ENCODE measurements at places on chromosomes 3 and 15.

- DNase-seq = no peak
Observed at GRCh38 chr3:44924457-44925084, 50.2 kb downstream of the TGM4 start.

GRCh38 chr3:150535204-150535603 lies 11.1 kb downstream of the SERP1 start:
- DNase-seq = no peak

DNA sequence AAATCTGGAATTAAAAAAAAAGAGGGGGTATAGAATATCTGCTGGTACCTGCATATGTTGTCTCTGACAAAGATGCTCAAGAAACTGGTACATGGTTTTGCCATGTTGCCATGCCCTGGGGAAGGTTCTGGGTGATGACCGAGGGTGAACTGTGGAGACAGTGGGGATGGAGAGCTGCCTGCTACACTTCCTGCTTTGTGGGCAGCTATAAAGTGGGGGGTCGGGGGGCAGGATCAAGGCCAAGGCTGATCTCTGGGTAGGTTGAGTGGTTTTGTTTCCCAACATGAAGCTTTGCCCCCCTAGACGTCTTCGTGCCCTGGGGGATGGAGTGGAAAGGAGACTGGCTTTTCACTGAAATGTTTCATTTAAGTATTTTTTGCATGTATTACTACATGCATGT lies 74.6 kb downstream of the IQSEC1 start:
- no peak for DNase-seq

GRCh38 chr15:87197981-87198380 lies 1058.6 kb downstream of the NTRK3 start:
- no peak for DNase-seq

- DNase-seq = no peak
Observed at GRCh38 chr3:48023377-48023776, 7.2 kb upstream of the MAP4 start.

GRCh38 chr3:194100856-194101390 lies 35.0 kb upstream of the HES1 start:
- DNase-seq = no peak

DNA sequence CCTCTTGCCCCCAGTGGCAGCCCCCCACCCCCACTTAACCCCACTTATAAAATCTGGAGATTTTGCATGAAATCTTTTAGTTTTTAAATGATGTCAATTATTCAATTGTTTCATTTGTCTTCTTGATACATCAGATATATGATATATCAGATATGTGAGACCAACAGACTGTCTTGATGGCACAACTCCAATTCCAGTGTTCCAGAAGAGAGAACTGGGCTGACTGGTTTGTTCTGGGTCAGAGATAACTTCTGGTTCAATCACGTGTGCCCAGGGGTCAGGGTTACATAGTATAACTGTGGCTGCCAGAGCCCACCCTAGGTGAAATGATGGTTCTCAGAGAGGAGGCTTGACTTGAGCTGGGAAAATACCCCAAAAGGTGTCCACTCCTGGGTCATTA lies 32.4 kb upstream of the ATG7 start:
- no peak for DNase-seq

GRCh38 chr3:18440066-18440722 lies 15.1 kb upstream of the SATB1 start:
- DNase-seq = no peak

DNA sequence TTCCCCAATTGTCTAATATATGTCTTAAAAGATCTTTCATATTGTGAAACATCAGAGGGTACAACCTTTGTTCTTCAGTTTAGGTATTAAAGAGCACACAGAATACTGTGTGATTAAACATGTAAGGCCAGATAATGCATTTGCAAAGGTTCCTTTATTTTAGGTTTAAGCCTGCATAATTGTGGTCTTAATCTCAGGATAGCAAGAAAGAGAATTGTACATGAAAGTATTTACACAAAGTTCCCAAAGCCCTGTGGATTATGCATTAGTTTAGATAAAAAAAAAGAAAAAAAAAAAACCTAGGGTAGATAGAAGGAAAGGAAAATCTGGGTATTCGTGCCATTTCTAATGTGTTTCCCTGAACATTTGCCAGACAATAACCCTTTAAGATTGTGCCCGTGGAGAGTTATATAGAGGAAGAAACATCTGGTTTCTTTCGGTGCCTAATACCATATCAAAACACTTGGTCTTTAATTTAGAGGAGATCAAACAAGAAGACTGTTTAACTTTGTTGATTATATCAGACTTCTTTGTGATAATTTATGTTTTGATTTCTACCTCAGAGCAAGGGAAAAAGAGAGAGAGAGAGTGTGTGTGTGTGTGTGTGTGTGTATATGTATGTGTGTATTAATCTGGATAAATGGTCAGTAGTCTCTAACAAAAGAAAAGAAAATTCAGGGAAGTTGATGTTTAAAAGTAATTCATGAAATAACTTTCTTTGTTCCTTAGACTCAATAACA lies 139.6 kb upstream of the CGNL1 start:
- no peak for DNase-seq

DNA sequence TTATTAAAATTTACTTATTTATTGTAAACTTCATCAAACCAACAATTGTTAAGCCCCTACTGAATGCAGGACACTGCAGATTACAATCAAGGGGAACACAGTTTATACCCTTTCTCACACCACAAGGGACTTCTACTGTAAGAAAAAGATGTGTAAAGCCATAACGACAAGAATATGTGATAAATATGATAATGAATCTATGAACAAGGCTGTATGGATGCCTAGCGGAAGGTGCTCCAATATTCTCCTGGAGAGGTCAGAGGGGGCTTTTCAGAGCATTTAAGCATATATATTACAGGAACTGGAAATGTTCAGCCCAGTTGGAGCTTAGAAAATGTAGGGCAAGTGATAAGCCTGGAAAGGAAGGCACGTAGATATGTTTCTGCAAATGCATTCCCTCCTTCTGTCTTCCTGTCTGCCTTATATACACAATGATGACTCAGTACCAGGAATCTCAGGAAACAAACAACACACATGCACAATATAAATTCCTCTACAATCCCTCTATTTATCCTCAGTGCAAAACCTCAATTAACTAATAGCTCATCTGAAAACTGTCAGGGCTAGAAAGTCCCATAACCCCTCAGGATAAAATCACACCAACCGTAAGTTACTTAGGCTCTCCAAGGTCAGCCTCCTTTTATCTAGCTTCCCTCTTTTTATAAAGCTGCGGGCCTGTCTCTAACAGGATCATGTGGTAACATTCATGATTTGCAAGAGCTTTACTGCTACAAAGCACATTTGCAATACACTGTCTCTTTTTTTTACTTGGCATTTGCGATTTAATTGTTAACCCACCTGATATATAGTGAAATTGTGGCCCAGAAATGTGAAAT lies 393.1 kb downstream of the LPP start:
- DNase-seq = no peak

DNA sequence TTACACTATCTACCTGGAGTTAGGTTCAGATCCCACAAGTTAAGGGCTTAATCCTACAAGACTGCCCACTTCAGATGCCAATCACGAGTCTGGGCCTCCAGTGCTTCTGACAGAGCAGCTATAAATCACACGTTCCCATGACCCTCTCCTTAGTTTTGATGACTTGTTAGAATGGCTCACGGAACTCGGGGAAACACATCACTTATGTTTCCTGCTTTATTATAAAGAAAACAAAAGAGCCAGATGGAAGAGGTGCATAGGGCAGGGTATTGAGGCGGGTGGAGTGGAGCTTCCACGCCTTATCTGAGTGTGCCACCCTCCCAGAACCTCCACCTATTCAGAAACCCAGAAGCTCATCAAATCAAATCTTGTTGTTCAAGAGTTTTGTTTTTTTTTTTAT lies 170.8 kb downstream of the MOBP start:
- DNase-seq = no peak
